ENCODE measurements at places on chromosomes 11 and 22.

DNA sequence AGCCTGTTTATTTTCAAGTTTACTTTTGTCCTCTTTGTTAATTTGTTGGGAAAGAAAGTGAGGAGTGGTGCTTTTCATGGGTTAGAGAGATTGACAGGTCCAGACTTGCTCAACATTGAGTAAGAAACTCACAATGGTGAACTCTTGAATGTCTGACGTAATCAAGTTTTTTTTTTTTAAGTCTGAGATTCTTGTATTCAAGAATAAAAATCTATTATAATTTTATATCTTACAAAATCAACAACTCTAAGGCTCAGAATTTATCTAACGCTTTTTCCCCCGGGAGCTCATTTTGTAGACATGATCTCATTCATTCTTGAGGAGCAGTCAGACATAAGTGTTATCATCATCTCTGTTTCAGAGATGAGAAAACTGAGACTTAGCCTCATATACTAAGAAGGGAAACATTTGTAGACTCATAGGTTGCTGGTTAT is 39.1 kb upstream of the SPTBN2 start:
- no peak for DNase-seq

DNA sequence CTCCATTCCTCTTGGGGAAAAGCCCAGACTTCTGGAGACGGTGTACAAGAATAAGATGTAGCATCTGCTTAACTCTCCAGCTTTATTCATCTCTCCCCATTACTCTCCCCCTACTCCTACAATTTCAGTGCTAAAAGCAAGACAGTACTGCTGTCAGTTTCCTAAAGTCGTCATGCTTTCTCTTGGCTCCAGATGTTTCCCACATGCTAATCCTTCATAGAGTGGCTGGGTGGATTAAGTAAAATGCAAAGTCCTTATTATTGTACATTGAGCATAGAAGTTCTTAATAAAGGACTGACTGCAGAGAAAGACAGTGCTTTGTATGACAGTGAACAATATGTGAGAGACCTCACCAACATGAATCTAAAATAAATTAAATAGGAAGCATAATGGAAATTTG is 142.2 kb upstream of the UBASH3B start:
- DNase-seq = no peak

GRCh38 chr22:50341977-50342650 is 1.0 kb upstream of the PPP6R2 start:
- DNase-seq = peak; percentile 86

DNA sequence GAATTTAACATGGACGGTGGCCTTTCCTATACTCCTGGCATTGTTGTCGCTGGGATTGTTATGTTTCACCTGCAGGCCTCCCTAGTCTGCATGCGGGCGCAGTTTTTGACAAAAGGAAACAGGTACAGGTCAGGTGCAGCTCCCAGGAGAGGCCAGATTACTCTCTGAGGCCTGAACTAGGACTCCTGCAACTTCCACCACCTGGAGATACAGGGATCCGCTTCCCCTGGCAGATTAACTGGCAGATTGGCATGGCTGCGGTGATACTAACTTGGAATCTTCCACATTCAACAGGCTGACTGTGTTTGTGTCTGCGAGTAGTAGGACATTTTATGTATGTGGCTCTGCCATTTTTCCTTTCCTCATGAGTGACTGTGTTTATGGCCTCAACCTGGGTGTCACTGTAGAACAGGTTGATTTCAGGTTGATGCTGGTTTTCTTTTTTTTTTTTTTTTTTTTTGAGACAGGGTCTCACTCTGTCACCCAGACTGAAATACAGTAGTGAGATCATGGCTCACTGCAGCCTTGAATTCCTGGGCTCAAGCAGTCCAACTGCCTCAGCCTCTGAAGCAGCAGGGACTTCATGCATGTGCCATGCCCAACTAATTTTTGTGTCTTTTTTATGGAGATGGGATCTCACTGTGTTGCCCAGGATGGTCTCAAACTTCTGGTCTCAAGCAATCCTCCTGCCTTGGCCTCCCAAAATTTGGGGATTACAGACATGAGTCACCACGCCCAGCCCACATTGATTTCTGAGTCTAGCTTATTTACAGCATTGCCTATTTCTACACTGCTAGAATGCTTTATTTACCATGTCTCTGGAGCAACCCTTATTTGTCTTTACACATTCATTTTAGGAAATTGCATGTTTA is 1.7 kb upstream of the USP28 start:
- DNase-seq = no peak

GRCh38 chr11:60951606-60951903 is 421 bp downstream of the SLC15A3 start:
- no peak for DNase-seq

DNA sequence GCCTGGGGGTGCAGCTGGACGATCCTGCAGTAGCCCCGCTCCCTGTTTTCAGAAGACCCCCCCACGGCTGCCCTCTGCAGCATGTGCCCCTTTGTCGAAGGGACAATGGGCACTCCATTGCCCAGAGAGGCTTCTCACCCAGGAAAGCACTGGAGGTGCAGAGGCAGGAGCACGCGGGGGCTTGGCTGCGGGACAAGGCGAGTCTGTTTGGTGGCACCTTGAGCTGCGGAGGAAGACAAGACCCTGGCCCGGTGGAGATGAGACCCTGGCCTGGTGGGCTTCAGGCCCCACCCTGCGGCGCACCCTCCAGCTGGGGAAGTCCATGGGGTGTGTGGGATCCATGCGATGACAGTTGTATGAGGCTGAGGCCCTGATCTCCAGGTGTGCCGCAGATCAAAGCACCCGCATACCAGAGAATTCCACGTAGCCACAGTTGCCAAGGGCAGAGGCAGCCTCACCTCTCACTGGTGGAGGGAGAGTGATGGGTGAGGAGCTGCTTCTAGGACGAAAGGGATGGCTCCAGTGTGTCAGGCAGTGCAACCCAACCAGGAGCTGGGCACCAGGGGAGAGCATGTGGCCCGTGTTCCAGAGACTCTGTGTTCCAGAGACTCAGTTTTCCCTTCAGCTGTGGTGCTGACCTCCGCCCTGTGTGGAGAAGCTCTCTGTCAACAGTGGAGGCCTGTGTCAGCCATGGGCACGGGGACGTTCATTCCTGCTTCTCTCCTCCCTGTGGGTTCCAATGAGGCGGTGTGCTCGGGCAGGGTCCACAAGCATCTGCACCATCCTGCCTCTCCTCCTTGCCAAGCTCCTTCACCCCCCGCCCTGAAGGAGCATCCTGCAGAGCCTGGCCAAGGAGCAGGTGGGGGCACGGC is 10.0 kb downstream of the TBX1 start:
- DNase-seq = no peak

GRCh38 chr22:41352058-41352457 is 29.7 kb upstream of the TEF start:
- DNase-seq = no peak

GRCh38 chr11:45896422-45896984 is 10.6 kb downstream of the FREY1 start:
- no peak for DNase-seq

DNA sequence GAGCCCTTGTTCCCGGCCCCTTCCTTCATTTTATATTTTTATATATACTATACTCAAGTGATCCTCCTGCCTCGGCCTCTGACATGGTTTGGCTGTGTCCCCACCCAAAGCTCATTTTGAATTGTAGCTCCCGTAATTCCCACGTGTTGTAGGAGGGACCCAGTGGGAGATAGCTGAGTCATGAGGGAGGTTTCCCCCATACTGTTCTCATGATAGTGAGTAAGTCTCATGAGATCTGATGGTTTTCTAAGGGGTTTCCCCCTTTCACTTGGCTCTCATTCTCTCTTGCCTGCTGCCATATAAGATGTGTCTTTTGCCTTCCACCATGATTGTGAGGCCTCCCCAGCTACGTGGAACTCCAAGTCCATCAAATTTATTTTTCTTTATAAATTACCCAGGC is 7.2 kb upstream of the ZNF280A start:
- DNase-seq = no peak

DNA sequence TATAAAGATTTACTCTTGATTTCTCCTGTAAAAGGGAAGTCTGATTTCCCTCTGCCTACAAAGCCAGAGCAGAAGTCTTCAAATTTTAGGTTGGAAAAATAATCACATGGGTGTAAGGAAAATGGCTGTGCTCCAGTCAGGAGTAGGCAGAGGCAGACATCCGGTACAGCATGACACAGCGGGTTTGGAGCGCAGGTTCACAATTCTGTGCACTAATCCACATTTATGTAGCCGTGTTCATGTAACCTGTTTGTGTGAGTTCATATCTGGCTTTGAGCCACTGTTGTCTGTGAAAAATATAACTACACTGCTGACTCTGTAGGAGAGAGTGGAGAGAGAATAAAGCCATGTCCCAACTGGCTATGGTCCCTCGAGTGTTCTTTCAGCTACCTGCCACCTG is 248.0 kb downstream of the CASP12 start:
- DNase-seq = peak; percentile 14

DNA sequence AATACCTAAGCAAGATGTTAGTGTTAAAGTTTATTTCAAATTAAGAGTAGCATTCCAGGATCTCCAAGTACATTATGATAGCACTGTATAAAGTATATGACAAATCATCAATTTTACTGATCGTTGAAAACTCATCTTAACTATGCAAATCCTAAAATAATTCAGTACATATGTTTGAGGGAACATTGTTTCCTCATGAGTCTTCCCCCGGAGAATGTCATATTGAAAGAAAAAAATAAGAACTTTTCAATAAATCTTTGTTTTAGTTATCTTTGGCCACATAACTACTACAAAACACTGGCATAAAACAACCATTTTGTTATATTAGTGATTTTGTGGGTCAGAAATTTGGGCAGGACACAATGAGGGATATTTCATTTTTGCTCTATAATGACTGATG is 135.4 kb downstream of the METTL15 start:
- no peak for DNase-seq

- DNase-seq = peak; percentile 64
Measured at GRCh38 chr22:41943661-41944209, 3.2 kb downstream of the CENPM start.

DNA sequence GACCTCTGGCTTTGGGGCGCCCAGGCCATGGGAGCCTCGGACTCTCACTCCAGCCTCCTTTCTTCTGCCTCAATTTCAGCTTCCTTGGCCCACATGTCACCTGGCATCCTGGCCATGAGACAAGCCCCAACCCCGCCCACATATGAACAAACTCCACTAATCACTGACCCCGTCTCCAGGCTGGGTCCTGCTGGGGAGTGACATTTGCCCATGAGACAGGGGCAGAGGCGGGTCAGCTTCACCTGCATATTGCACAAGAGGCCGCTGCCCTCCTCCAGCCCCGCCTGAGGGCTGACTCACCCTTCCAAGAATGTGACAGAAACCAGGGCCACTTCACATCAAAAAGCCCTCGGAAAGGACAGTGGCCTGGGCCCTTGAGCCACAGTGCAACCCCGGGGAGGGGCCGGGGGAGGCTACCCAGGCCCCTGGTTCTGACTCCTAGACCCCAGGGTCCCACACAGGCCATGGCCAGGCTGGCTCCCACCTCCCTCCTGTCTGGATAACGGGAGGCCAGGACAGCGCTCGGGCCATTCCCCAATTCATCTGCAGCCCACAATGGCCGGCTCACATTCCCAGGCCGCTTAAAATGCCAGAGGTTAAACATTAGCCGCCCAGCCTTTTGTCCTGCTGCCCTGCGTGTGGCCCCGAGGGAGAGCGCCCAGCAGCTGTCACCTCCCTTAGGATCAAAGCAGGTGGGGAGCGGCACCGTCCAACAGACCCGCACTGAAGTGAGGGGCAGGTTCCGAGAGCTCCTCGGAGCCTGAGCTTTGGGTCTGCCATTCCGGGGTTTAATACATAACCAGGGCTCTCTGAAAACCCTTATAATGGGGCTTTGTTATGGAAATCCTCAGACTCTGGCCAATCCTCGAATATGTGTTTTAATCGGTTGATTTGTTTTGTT is 42.3 kb downstream of the TRMU start:
- no peak for DNase-seq

DNA sequence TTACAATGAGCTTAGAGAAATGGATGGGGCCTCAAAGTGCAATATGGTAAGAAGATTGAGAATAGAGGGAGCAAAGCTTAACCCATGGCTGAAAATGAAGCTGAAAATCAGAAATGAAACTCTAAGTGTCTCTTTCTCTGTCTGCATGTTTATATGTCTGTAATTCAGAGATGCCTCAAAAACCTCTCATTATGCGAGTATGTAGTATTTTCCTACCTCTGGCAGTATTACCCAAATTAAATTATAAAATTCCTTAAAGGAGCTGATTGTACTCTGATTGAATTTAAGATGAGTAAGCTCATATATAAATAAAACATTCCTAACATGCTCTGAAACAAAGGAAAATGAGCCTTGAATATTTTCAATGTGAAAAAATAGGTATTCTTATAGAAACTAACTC is 39.8 kb upstream of the PRSS23 start:
- no peak for DNase-seq

DNA sequence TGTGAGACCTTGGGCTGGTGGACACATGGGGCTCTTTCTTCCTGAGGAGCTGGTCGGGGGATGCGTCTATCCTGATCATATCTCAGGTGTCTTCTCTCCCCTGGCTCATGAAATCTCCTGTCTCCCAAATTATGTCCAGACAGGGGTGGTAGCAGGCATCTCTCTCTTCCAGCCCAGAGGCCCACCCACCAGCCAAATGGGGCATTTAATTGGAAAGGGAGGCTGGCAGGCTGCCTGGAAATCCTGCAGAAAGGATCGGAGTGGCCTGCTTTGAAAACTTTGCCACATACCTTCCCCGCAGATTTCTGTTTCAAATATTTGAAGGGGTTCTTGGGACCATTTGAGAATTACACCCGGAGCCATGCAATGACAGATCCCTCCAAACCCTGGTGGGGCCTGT is 37.4 kb downstream of the SMIM38 start:
- DNase-seq = no peak

GRCh38 chr22:50595189-50595588 is 5.4 kb upstream of the MAPK8IP2 start:
- DNase-seq = no peak

DNA sequence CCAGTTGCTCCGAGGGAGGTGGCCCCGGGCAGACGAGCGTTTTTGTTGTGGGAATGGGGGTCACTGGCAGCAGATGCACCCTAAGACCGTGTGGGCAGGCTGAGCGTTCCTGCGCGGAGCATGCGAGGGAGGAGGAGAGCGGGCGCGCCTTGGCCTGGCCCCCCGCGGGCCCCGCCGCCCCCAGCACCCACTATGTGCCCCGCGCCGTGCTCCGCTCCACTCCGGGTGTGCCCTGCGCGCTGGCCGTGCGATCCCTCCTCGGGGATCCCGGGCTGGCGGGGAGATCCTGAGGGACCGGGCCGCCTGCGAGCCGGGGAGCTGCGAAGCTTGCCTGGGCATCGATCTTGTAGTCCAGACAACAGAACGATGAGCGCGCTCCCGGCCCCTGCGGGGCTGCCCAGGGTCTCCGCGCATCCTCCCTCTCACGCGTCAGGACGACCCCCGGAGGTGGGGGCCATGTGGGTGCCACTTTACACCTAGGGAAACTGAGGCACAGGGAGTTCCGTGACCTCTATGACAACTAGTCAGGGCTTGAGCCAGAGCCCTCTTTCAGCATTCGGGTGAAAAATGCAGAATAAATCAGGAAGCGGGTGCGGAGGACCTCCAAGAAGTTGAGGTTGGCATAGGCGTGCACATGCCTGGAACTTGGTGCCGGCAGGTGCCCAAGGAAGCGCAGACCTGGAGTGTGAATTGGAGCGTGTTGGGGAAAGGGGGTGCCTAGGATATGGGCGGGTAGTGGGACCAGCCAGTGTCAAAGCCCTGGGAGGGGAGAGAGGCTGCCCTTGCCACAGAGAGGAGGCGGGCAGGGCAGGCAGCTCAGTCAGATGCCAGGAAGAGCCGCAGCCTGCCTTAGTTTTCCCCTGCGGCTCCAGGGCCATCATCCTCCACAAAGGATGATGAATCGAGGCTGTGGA is 1.3 kb upstream of the KMT5B start:
- DNase-seq = no peak

- no peak for DNase-seq
Measured at GRCh38 chr11:57072640-57073039, 83.9 kb downstream of the OR5AK2 start.

GRCh38 chr11:28323621-28324020 is 215.4 kb downstream of the METTL15 start:
- no peak for DNase-seq
